ENCODE measurements at places on chromosomes 5 and 9.

DNA sequence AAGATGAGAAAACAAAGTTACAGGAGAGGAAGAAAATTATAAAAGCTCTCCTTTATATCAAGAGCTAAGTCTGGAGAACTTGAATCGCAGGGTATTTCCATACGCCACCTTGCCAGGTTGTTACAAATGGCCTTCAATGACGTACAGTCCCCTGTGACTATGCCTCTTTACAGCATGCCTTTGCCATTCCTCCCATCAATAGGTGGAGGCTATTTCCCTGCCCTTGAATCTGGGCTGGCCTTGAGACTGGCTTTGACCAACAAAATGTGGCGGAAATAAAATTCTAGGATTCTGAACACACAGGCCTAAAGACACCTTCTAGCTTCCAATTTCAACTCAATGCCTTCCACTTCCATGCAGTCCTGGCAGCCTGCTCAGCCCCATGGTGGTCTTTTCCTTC, 45.7 kb downstream of the TSSK1B start:
- no peak for DNase-seq

DNA sequence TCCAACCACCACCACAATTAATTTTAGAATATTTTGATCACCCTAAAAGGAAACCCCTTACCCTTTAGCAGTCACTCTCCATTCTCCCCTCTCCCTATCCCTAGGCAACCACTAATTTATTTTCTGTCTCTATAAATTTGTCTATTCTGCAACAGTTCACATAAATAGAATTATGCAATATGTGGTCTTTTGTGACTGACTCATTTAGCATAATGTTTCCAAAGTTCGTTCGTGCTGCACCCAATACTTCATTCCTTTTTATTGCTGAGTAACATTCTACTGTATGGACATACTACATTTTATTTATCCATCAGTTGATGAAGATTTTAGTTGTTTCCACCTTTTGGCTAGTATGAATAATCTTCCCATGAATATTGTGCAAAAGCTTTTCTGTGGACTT, 18.2 kb upstream of the CDC20B start:
- no peak for DNase-seq

DNA sequence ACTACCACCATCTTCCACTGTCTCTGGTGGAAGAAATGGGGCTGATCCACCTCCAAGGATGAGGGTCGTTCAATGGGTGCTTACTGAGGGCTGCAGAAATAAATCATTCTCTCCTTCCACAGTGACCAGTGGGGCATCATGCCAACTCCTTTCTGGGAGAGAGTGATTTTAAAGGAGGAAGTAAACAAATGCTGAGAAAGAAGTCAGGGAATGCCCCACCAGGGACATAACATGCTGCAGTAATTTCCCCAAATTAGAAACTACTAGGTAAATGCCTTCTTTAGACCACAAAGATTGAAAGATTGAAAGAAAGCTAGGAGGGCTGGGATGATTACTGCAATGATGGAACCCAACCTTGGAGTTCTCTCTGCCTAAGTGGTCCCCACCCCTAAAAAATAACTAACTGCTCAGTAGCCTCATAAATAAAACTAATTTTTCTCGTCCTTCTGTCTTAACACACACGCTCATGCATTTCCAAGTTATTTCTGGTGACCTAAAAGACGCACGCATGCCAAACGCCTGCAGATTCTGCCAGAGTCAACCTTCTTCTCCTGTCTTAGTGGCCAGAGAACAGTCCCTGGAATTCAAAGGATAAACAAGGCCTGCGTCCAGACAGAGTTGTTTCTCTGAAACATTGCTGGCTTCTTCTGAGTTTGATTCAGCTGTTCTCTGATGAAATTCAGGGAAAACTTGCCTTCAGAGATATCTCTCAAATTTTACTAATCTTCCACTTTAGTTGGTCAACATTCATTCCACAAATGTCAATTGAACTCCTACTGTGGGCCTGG, 250.0 kb downstream of the NR3C1 start:
- DNase-seq, result no peak

DNA sequence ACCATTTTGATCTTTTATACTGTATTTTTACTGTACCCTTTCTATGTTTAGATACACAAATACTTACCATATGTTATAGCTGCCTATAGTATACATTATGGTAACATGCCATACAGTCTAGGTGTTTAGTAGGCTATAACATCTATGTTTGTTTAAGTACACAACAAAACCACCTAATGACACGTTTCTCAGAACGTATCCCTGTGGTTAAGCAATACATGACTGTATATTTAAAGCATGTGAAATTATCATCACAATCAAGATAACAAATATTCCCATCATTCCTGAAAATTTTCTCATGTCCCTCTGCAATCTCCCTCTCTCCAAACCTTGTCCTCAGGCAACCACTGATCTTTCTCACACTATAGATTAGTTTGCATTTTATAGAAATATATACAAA, 66.4 kb upstream of the SUSD1 start:
- DNase-seq, result no peak

- DNase-seq, result no peak
Observed at GRCh38 chr9:1712861-1713450, 302.2 kb upstream of the SMARCA2 start.
